ENCODE measurements at places on chromosomes 11 and 22.

- no peak for DNase-seq
These were observed 7.0 kb downstream of the PTPRJ start for GRCh38 chr11:47987310-47987709.

GRCh38 chr11:116976941-116977570 lies 121.2 kb downstream of the SIK3 start:
- no peak for DNase-seq

- DNase-seq: no peak
These were observed 879.0 kb downstream of the BRD1 start for GRCh38 chr22:48948575-48949170.

DNA sequence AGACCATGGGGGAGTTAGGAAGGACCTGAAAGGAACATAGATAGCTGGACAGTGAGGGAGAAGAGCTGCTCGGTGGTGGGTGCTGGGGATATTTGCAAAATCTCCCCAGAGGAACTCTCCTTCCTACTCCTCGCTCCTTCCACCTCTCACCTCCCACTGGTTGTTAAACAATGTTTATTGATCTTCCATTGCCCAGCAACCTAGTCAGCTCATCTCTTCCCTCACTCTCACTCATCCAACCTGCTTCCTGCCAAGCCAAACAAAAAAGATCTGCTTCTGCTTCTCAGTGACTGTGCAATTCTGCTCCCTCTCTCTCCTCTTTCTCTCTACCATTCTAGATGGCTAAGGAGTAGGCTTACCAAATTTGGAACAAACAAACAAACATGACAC lies 115.0 kb downstream of the SLC1A2 start:
- DNase-seq: no peak

GRCh38 chr11:65314501-65315203 lies at the start of gene CDC42EP2:
Gene CDC42EP2, plus strand, starts transcription at chr11:65314866. Its CDS starts 6,033 bp downstream, at chr11:65320899.
- peak; percentile 66 for DNase-seq

DNA sequence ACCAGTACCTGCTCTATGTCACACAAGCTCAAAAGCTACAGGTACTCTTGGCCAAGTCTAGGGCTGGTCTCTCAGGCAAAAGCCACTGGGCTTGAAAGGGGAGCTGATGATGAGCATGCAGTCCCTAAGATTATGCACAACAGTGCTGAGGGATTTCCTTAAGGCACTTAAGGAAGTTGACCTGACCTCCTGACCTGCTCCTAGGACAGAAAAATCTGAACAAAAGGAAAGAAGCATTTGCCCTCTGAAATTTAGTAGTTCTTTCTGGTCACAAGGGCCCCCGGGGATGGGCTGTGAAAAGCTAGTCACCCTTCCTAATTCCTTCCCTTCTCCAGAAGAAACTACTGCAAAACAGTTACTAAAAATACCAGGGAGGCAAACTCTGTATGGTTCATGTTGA lies 83.6 kb upstream of the PHOX2A start:
- DNase-seq: no peak

DNA sequence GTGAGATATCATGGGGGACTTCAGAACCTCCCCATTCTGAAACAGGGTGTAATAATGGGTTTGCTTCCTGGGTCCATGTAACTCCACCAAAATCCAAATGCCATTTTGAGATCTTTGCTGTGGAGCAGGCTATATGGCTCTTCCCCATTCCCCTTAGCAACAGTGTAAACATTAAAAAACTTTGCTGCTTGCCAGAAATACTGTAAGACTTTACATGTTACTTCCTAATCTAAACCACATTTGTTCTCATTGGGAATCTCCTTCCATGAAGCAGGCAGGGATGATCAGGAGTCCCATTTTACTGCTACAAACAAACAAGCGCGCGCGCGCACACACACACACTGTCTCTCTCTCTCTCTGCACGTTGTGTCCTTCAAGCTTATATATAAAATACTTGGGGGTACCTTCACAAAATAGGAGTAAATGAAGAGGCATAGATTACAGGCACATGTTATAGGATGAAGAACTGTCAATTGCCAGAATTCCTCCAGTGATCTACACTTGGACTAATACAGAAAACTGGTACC lies 86.5 kb downstream of the ANO3 start:
- DNase-seq: no peak

- no peak for DNase-seq
These were observed 843.2 kb downstream of the KCNA4 start for GRCh38 chr11:29173660-29174062.

- no peak for DNase-seq
These were observed 25.8 kb downstream of the SWAP70 start for GRCh38 chr11:9689721-9690120.

- DNase-seq: no peak
These were observed 64.0 kb downstream of the KCNQ1 start for GRCh38 chr11:2508793-2509192.

- DNase-seq: no peak
These were observed 47.3 kb downstream of the PLAAT5 start for GRCh38 chr11:63443714-63444113.

GRCh38 chr11:3167143-3168119 lies 2.3 kb upstream of the OSBPL5 start:
- no peak for DNase-seq

DNA sequence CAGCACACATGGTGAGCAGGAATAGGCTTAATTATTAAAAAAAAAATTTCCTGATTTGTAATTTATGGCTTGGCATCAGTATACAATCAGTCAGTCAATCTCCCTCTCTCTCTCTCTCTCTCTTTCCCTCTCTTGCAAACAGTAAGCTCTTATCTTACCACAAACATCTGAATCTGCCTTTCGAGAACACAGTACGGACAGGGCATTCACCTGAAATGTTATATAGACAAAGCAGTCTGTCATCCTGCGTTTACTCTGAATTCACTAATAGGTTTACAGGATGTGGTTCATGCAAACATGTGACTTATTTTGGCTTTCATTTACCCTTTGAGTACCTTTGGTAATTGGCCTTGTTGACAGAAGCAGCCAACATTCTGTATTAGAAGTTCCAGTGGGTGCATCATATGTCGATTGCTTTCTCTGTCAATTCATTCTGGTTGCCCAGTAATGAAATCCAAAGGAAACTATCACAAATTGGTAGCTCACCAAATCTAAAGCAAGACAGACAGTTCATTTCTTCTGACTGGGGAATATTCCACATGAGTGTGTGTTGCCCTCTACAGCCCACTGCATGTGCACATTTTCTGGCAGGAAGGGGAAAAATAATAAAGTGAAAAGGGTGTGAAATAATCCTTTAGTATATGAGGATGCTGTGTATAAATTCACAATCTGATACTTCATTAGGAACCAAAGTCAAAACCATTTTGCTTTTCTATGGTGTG lies 1058.2 kb downstream of the LRRC4C start:
- DNase-seq: no peak

DNA sequence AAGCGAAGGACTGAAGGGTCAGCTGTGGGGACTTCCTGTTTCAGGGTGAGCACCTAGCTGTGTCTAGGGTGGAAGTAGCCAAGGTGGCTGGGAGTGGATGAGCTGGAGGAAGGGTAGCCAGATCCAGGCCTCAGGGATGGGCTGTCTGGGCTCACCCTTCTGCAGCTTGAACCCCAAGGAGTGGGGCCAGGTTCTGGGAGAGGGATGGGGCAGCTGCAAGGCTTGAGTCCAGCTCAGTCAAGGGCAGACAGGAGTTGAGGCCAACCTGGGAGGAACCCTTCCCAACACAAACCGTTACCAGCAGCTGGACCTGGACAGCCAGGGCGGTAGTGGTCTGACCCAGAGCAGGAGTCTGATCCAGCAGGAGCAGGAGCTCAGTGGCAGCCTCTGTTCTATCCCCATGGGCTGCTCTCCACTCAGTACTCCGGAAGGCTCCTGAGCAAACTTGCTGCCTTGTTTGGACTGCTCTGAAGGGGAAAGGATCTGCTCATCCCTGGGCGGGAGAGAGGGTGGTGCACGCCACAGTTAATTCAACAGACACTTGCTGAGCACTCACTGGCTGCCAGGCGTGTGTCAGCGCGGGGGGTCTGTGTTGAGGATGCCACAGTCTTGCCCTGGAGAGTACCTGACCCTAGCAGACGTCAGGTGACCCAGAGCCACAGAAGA lies 53.8 kb upstream of the THY1 start:
- no peak for DNase-seq

DNA sequence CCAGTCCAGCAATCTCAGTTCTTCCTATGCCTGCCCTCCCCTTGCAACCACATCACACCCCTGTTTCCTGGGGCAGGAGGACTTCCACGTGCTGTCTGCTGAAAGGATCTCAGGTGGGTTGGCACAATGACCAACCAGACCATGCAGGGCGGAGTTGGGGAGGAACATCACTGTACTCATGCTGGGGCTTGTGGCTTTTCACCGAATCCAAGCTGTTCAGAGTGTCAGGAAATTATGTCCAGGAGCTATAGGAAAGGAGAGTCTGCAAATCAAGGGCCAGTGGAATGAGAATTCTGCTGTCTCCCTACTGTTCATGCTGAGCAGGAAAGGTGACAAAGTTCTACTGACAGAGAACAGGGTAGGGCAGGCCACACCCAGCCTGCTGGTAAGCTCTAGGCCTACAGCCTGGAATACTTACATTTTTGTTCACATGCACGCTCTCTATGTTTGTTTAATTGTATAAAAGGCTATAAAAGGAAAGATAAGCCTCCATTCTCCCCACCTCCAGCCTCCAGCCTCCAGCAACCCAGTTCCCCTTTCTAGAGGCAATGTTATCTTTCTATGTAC lies 1.7 kb upstream of the PLAAT2 start:
- DNase-seq: no peak

GRCh38 chr22:45090497-45090910 lies 73.2 kb upstream of the NUP50 start:
- DNase-seq: no peak

DNA sequence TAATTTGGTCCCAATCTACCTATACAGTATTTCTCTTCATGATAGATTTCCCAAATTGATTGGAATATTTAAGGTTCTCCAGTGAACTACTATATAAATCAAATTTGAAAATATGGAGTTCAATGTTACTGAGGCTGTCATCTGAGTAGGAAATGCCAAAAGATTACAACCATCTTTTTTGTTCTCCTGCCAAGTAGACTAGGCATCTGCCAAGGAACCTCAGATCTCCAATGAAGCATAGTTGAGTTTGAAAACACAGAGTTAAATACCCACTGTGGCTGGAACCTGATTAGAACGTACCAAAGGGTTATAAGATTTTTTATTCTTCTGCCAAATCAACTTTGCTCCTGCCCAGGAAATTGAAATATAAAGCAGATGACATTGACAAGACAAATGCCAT lies 330.9 kb downstream of the CNTN5 start:
- no peak for DNase-seq
